ENCODE measurements at places on chromosomes 5 and 9.
A peak's percentile ranks its signal among the peaks of the same experiment; 100 is the strongest.

GRCh38 chr5:139660923-139661814, 13.0 kb downstream of the CXXC5 start:
- DNase-seq, result no peak

GRCh38 chr9:76643399-76644117, 120.7 kb upstream of the PCA3 start:
- DNase-seq, result no peak

GRCh38 chr9:12414514-12414913, 278.7 kb upstream of the TYRP1 start:
- no peak for DNase-seq

DNA sequence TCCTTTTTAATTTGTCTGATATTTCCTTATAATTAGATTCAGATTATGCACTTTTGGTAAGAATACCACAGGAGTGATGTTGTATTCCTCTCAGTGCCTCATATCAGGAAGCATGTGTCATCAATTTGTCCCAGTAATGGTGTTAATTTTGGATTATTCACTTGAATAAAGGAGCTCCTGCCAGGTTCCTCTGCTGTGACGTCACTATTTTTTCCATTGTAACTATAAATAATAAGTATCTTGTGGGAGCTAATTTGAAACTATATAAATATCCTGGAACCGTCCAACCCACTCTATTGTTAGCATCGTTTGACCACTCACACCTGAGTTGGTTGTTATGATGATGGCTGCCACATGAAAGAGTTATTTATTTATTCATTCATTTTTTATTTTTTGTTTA, 107.9 kb downstream of the INVS start:
- DNase-seq, result no peak

GRCh38 chr5:141430332-141431113, at the start of gene PCDHGA12:
PCDHGA12 (plus strand) TSS chr5:141430507; CDS start chr5:141430760, 253 bp downstream.
- DNase-seq, result no peak

DNA sequence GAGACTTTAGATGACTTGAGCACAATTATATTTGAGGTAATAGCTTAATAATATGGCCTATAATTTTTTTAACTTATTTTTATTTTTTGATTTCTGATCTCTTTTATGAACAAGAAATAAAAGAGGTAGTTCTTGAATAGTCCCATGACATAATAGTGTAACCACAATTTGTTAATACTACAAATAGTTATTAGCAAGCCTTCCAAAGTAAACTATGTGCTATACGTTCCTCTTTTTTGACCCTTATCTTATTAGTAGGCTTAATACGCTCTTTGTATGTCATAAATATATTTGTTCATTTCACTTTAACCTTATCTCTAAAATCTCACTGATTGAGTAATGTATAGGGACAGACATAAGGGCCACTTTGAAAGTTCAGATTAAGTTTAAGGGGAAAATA, 78.7 kb upstream of the NR4A3 start:
- no peak for DNase-seq

GRCh38 chr9:102974530-102974929, 20.6 kb upstream of the CYLC2 start:
- DNase-seq, result no peak

DNA sequence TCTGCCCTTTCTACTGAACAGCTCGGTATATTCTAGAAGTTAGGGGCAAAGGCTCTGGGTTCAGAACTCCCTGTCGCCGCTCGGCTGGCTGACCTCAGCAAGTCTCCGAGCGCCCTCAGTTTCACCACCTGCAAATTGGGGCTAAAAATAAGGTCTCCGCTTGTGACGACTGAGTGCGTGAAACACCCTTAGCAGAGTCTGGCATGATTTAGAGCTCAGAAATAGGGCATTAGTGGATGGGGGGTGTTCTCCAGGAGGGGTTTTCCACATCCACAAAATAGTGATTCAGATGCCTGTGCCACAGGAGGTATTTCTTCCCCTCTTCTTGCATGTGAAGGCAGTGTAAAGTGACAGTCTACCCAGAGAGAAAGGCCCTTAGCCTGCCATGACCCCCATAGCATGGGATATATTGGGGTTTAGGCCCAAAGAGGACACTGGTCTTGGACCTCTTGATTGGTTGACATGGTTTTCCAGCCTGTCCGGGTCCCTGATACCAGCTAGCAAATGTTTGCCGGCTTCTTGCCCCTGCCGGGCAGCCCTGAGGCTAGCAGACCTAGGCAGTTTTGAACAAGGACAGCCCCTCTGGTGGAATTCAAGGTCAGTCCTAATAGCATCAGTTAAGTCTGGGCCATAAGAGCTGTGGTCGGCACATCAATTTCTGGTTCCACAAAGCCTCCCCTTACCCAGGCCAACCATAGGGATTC, 1.4 kb downstream of the ERGIC1 start:
- DNase-seq, result no peak

GRCh38 chr5:88540471-88541115, 271.9 kb upstream of the TMEM161B start:
- DNase-seq, result no peak

- no peak for DNase-seq
Measured at GRCh38 chr5:135344349-135344748, 54.7 kb downstream of the MACROH2A1 start.

- DNase-seq, result no peak
Measured at GRCh38 chr5:17678751-17679324, 44.6 kb downstream of the TAF11L14 start.

DNA sequence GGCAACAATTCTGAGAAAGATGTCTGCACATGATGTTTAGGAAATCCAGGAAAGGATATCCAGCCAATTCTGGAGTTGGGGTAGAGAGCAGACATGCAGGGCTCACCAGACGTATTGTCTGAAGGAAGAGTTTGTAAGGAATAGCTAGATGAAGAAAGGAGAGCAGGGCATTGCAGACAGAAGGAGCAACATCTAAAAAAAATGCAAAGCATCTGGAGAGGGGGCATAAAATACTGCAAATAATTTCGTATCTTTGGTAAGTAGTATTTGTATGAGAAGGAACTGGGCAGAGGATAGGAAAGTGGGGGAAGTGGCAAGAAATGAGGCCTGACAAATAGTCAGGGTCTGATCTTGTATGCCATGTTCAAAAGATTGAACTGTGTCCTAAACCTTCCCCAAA, 74.8 kb downstream of the MACIR start:
- DNase-seq, result no peak

DNA sequence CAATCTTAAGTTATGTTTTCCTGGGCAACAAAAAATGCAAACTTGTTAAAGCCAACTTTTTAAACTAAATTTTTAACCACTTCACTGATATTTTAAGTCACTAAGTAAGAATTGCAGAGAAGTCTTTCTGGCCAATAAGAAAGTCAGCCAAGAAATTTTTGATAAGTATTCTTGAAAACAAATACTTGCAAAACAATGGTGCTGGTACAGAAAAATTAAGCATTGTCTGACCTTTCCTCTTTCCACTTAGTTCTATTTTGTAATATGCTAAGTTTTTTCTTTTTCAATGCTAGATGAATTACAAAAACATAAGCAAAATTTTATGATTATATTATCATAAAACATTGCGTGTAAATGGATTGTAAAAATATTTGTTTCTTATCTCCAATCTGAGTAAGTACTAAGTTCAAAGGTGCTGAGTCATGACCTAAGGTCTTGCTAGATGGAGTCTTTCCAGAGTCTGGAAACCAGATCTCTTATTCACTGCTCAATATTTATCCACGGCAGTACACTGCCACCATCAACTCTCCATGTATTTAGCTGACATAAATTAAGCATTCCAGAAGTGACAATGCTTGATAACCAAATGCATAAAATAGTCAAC, 139.7 kb downstream of the MEF2C start:
- no peak for DNase-seq

DNA sequence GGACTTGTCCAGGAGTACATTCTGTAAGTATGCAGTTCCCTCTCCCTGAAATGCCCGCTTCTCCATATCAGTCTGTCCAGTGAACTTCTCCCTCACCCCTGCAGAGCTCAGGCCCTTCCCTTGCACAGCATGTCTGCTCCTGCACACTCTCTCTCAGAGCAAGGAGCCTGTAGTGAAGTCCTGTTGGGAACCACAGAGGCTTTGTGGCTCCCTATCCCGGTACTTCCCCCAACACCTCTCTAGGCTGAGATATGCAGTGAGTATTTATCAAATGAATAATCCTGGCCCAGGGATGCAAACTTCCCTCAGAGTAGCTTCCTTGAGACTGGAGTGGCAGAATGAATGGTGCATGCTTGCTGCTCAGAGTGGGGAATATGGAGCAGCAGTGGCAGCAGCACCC, 48.8 kb downstream of the POC5 start:
- no peak for DNase-seq

DNA sequence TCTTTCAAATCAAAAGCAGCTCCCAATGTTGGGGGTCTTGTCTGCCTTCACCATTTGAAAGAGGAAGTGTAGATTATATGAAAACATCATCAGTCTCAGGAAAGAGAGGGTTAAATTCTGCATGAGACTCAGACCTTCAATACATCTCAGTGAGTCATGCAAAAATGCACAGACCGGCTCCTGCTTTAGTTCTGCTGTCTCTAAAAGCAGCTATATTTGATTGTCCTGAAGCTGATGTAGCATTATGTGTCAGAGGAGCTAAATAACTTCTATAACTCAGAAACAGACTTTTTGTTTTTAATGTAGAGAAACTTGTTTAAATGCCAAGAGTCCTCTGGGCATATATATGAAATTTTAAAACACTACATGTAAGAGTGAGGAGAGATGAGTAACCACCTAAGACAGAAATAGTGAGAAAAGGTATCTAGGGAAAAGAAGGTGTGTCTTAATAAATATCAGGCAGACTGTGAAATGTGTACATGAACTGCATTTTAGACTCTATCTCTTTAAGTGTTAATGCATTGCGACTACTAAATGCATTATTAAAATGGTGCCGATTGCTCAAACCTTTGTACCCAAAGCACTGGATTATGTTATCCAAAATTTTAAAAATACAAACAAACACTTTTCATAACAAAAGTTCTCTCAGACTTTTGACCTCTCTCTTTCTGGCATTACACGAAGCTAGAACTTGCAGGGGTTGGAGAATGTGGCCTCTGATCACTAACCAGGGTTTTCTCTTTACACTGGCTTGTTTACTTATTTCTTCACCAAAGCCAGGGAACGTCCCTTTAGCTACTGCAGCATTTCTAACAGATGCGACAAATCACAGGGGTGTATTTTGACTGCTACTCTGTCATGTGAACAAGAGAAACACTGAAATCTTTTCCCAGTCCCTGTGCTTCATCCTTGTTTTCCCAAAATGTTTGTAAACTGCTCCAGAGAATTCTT, 302.3 kb downstream of the ARL15 start:
- no peak for DNase-seq

DNA sequence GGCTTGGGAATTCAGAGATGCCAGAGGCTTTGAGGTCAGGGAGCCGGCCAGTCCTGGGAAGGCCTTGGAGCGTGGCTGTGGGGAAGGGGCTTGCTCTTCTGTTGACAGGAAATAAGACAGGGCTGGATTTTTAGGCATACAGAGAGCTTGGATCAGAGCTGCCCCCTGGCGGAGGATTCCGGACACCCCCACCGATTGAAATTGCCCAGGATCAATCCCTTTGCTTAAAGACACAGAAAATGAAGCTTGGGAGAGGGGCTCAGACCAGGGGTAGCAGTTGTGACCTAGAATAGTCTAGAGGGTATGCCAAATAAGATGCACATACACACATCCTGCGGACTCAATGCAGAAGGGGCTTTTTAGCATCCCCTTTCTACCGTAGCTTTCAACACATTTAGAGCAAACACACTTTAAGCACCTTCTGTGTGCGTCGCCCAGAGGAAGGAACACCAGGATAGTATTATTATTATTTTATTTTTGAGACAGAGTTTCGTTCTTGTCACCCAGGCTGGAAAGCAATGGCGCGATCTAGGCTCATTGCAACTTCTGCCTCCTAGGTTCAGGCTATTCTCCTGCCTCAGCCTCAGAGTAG, 1.7 kb upstream of the NTMT1 start:
- peak; percentile 42 for DNase-seq

DNA sequence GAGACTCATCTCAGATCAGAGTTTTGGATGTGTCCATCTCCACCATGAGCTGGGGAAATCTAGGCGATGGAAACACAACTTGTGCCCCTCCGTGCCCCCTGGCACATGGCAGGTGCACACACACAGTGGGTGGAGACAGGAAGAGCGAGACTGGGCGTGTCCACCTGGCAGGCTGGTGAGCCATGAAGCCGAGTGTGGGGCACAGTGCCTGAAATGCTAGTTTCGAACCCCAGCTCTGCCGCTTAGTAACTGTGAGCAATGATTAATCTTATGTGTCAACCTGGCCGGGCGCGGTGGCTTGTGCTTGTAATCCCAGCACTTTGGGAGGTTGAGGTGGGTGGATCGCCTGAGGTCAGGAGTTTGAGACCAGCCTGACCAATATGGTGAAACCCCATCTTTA, 80.8 kb upstream of the RNU6ATAC start:
- DNase-seq, result no peak

DNA sequence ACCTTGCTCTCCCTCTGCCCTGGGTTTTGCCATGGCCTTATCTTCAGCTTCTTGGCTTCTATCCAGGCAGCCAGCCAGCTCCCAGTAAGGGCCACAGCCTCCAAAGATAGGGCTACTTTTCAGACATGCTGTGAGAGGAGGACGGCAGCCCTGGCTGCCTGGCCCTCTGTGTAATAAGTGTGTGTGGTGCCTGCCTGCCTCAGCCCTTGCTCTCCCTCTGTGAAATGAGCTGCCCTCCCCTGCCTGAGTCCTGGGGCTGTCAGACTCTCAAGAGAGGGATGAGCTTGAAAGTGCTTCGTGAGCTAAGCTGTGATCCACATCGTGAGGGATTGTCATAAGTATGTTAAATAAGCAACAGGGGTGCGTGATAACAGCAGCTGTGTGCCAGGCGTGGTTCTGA, 8.1 kb downstream of the NDST1 start:
- no peak for DNase-seq

DNA sequence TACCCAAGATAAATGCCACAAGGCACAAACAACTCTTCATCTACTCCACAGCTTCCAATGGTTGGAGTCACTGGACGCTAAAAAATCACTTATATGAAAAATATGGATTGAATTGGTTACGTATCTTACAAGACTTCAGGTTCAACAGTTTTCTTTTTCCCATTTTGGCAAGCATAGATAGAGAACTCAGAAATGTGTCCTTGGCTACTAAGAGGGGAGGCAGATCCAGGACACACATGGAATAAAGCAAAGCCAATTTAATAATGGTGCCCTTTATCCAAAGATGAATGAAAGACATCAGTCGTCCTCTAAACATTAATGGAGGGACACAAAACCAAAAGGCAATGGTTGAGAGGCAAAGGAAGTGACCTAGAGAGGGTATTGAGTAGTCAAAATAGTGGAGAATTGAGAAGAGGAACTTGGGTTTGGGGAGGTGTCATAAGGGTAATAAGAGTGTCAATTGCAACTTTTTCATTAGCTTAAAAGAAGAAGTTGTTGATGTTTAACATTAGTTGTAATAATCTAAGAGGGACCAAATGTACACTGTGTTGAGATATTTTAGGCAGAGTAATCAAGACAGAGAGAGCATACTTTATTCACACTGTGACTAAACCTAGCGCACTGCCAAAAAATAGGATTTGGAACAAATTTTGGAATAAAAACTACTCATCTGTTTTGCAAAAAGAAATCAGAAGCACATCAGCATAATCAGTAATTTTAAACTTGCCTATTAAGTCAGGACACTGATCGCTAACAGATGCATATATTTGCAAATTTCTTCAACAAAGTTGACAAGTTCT, 308.2 kb downstream of the ARL15 start:
- no peak for DNase-seq

GRCh38 chr5:35308421-35308820, 78.1 kb upstream of the PRLR start:
- no peak for DNase-seq

Measured in cerebellum (tissue), 4 donors.